CD4-positive, alpha-beta T cell treated with Interleukin-21 for 1 hour (primary cell): ENCODE measurements at places on chromosomes 16 and 17.
A peak's percentile ranks its signal among the peaks of the same experiment; 100 is the strongest.

DNA sequence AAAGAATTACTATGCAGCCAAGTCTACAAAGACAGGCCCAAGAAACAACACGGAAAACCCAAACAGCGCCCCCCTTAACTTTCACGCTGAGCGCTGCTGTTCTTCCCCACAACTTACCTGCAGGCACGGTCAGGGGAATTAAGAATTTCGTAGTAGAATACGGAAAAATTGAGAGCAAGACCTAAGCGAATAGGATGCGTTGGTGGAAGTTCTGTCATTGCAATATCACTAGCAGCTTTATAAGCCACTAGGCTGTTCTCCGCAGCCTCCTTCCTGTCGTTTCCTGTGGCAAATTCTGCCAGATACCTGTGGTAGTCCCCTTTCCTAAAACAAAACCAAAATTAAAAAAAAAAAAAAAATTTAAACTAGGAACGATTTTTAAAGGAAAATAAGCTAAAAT, 39.0 kb downstream of the YWHAE start:
- peak; percentile 45 for DNase-seq

- DNase-seq: no peak
Measured at GRCh38 chr16:17915791-17916190, 420.7 kb downstream of the NPIPA8 start.

DNA sequence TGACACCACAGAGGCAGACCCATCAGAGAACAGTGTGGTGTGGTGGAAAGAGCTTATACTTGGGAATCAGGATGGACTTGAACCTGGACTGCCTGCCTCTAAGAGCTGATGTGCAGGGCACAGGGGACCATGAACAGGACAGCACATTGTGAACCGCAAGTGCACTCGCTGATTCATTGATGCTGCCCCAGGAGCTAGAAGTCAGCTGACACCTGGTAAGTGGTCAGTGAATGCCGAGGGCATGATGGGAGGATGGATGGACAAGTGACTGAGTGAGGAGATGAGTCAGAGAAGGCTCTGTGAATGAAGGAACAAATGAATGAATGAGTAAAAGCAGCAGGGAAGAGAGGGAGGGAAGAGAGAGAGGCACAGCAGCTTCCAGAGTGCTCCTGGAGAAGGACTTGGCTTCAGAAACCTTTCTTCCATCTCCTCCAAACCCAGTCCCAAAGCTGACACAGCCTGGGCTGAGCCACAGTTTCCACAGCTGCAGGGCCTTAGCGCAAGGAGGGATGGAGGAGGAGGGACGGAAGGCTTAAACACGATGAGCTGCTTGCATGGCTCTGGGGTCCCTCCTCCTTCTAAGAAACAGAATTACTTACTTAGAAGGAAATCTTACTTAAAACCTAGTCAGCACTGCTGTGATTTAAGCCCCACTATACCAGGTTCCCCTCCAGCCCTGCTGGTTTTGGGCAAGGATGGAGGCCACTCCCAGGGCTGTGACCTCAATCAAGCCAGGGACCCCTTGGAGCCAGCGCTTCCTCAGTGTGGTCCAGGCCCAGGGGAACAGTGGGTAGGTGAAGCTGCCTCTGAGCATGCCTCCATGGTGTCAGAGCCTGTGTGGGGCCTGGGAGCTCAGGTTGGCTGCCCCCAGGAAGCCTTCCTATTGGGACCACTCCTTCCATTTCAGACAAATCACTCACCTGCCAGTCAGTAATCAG, 184.6 kb downstream of the TMEM132E start:
- DNase-seq: no peak

- DNase-seq: no peak
Measured at GRCh38 chr16:70417661-70418060, 21.2 kb downstream of the ST3GAL2 start.

DNA sequence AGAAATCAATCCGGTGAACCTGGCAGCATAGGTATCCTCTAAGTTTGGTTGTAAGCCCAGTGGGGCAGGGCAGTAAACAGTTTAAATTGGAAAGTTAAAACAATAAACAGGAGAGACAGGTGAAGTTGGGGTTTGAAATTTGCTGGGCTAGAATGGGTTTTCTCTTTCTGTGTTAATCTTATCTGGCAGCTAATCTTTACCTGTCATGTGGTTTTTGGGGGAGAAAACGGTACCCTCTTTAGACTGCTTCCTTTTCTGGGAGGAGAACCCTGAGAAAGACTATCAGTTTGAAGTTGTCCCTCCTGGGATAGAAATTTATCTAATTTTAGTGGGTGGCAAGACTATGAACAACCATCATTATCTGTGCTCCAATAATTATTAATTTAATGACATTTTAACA, 24.0 kb downstream of the CDH13 start:
- peak; percentile 38 for DNase-seq
